Stimulated activated CD8-positive, alpha-beta memory T cell treated with anti-CD3 and anti-CD28 coated beads, Interleukin-4, amount 100 ng/mL, for 4 hours (primary cell): ENCODE measurements at places on chromosomes 1 and 21.

DNA sequence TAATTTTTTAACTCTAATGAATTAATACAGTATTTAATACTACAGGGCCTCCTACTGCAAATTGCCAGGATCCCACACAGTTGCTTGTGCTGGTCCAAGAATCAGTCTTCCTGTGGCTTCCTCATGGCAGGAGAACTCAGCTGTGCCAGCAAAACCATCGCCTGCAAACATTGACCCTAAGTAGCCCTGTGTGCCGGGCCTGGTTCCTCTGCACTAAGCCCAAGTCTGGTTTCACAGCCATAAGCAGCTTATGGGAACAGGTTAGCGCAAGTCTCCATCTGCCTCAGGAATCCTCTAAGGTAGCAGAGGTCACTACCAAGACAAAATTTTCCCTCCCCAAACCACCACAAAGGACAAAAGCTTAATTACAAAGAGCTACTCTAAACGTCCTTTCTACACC is 216.6 kb downstream of the PLA2G4A start:
- no peak for DNase-seq

DNA sequence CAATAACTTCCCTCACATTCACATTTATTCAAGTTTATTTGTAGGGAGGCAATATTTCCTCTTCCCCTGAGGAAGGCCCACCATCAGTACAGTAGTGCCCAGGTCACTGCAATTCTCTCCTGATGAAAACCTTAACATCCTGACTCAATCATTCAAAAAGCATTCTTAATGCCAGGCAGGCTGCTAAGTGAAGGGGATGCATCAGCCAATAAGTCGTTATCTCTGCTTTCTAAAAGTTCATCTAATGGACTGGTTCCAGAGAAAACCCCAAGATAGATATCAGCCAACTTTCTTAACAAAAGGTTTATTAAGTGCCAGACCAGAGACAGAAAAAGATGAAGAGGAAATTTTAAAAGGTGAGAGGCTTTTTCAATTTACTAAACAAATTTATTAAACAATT is 17.3 kb downstream of the OTUD7B start:
- DNase-seq, result no peak

DNA sequence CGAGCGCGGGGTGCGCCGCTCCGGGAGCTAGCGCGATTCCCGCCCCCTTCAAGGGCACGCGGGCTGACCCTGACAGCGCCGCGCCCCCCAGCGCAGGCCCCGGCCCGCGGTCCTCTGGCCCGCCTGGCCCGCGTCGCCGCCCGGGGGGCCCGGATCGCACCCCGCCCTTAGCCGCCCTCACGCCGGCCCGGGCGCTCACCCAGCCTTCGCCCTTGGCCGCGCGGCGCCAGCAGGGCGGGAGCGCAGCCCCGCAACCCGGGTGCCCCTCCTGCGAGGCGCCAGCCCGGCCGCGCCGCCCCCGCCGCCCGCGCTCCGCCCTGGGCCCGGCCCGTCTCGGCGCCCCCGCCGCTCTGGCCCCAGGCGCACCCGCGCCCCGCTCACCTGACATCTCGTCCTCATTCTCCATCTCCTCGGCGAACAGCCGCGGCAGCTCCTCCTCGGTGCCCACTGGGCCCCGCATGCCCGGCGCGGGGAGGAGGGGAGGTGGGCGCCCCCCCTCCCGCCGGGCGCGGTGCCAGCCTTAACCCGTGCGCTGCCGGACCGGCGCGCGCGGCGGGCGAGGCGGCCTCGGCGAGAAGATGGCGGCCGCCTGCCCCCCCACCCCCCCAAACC is 451 bp downstream of the CHD5 start:
- DNase-seq, result no peak

- no peak for DNase-seq
These were observed 3.3 kb downstream of the RIMS3 start for GRCh38 chr1:40662151-40662550.

DNA sequence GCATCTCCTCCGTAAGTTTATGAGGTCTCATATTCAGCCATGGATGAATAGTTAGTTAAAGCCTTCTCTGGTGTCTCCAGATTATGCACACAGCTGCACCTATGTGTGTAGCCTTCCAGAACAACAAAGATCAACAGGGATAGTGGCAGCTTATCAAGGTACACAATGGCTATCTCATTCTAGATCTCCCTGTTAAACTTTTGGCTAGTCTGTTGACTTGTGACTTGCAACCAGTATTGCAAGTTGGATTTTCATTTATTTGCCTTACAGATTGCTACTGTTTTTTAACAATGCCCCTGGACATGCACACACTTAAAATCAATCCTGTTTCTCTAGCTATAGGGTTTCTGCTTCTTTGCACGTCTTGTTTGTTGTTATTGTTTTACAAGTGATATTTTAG is 363.2 kb downstream of the OMA1 start:
- no peak for DNase-seq

- DNase-seq, result no peak
These were observed 61.6 kb upstream of the TENT5B start for GRCh38 chr1:27074175-27074780.

DNA sequence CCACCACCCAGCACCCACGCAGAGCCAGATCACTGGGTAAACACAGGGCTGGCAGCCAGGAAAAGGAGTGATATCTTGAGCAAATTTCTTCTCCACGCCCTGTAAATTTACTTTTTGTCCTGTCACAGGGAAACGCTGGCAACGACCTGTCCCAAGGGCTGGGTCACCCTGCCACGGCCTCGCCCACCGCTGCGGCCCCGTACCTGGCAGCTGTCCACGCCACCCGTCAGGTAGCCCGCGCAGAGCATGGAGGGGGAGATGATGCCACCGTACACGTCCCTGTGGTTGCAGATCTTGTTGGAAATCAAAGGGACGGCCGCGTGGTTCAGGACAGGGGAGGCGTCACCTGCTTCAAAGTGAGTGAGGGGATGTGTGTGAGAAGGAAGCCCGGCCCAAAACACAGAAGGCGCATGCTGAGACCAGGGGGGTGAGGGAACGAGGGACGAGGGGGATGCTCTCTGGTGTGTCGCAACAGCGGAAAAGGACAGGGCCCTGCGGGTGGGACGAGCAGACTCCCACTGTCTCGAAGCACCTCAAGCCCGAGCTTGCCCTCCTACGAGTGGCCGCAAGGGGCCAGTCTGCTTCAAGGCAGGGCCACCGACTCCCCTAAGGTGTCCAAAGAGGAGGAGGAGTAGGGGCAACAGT is 10.1 kb upstream of the TFF1 start:
- no peak for DNase-seq

DNA sequence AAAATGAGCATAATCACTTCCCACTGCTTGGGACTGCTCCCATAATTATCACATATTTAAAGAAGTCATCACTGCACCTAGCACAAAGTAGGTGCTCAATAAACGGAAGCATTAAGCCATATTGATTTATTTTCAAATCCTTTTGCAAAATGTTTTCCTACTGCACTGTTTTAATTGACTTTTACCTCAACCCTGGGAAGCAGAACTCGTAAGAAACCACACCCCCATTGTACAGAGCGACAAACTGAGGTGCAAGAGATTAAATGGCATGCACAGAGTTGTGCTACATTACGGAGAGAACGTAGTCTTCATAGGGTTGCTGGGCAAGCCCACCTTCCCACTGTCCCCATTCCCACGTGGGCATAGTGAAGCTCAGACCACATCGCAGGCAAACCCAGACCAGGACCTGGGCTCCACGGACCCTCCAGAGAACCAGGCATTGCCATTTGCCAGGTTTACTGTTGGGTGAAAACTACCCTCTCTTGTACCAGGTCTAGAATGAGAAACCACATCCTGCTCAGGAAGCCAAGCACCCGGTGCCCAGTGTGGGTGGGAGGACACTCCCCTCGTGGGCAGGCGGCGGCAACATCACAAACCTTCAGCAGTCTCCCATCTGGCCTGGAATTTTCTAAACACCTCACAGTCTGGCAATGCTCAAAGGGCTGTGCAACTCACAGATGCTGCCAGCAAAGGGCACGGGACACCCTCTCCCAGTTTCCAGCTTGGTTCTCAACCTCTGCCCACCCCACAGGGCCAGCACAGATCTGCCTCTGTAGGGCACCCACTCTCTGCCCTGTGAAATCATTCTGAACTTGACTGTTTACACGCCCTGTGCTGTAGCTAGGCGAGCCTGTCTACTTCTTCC is 8.2 kb downstream of the IFFO2 start:
- no peak for DNase-seq

- no peak for DNase-seq
These were observed 25.7 kb upstream of the BACE2 start for GRCh38 chr21:41142051-41142795.

DNA sequence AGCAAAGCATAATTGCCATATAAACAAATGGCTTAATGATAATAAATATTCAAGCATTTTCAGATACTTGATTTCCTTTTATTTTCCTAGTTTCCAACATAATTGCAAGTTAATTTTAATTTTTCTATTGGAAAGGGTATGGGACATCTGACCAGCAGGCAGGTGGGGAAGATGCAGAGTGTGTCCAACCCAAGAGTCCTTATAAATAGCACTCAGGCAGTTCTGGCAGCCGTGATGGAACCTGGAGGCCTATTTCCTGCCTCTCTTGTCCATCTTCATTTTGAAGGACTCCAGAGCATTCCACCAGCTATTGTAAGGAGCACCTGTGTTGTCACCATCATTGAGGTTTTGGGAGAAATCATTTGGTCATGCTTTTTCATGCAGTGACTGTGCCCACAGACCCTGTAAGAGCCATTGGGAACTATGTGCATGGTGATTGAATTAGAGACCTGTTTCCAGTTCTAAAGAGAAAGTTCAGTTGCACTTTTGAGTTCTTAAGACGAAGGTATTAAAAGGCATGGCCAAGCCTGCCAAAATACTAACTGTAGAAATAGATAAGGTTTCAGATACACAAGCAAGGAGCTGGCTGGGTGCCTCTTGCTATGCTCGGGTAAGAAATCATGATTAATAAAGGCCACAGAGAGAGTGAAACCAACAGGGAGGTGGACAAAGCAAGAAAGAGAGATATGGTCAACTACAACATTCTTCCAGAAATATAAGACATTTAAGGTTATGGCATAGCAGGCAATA is 92.3 kb downstream of the SPATA46 start:
- DNase-seq, result no peak

- DNase-seq, result no peak
These were observed 12.3 kb downstream of the RCAN3 start for GRCh38 chr1:24514946-24515345.

DNA sequence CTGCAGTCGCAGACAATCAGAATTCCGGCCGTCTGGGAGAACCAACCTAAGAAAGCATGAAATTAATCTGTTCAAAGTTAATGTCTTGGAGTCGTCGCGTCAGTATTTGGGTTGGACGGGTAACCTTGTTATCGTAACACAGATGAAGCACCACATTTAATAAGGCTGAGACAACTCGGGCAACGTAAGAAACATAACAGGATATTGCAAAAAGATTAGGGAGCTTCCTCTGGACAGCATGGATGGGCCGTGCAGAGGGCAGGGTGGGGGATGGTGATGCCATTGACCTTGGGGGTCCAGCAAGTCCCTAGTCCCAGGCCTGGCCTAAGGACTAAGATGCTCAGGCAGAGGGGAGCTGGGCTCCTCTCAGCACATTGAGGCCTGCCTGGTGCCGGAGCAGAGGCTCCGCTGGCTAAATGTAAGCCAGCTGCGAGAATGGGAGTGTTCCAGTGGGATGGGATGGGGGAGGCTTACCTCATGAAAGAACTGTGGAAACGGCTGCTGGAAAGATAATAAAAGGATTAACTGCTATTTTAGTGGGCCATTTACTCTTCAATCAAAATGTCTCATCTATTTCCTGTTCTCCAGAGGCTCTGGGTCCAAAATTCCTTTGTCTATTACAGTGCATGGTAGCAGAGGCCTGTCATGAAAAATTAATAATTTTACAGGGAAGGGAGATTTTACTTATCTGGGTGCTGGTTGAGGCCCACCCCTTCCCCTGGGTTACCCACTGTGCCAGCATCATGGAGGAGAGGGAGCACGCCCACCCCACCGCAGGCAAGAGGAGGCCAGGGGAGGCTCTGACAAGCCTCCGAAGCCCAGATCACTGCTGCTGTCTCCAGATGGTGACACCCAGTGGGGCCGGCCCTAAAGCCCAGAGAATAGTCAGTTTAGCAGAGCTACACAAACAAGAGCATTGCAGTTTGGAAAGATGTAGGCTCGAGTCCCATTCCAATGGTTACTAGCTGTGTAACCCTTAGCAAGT is 131.6 kb downstream of the DMRTB1 start:
- no peak for DNase-seq

DNA sequence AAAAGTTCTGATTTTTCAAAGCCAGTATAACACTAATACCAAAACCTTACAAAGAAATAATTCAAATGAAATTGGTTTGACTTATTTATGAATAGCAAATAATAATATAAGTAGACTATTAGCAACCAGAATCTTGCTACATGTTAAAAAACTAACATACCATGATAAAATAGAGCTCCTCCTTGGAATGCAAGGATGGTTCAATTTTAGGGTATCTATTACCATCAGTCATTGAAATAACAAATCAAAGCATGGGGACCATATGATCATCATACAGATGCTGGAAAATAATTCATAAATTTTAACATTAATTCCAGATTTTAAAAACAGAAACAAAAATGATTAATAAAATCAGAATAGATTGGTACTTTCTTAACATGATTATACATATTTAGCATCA is 66.3 kb downstream of the RRAGC start:
- no peak for DNase-seq

DNA sequence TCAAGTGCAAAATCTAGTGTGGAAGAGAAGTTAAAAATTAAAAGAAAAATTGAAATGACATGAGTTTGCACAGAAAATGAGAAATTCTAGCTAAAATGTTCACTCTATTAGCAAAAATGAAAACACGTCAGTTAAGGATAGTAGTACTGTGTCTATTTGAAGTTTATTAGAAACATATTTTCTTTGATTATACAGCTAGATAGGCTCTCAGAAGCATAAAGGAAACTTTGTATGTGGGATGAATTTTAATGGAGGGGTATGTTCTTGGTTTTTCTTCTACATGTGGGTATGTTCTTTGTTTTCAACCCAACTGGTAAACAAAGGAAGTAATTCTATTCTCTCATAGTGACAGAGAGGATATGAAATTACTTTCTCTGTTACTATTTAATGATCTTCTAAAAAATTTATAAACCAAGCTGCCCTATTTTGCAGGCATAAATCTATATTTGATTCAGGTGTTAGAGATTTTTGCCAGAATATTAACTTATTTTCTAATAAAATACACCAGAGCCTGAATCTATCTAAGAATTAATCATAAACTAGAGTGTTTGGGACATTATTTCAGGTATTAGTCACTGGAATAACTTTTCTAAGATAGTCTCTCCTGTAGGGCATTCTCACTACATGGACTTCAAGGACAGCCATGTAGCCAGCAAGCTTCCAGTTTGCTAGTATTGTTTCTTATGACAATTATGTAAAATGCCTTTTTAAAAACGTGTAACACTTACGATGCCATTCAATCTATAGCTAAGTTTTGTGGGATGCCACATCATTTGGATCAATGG is 15.8 kb downstream of the GPSM2 start:
- no peak for DNase-seq

GRCh38 chr1:39288735-39289465 is 84.4 kb downstream of the MACF1 start:
- DNase-seq, result no peak

GRCh38 chr1:94283462-94283861 is 46.1 kb upstream of the ARHGAP29 start:
- DNase-seq, result no peak

- DNase-seq, result no peak
These were observed 102.7 kb upstream of the C21orf91 start for GRCh38 chr21:17921579-17922530.

GRCh38 chr1:43925846-43926245 is 7.8 kb upstream of the ARTN start:
- DNase-seq, result no peak

- no peak for DNase-seq
These were observed 107.8 kb upstream of the WNT4 start for GRCh38 chr1:22250724-22251123.
